MCF 10A (cell line): ENCODE measurements at places on chromosomes 5 and 9.

GRCh38 chr5:61496860-61497259, 164.8 kb downstream of the ZSWIM6 start:
- H3K27me3 ChIP-seq, result no peaks in the 10 kb centered on the region
- H3K4me1 ChIP-seq, result no peaks in the 10 kb centered on the region
- peaks cover 7% of the 10 kb centered on the region for H3K36me3 ChIP-seq
- H3K27ac ChIP-seq, result no peak overlapping the region
- no peak overlapping the region for H3K4me3 ChIP-seq

- H3K36me3 ChIP-seq, result no peaks in the 10 kb centered on the region
- no peak overlapping the region for H3K4me3 ChIP-seq
- H3K4me1 ChIP-seq, result peaks cover 8% of the 10 kb centered on the region
- no peaks in the 10 kb centered on the region for H3K27me3 ChIP-seq
These were observed 93.6 kb upstream of the TLE4 start for GRCh38 chr9:79477955-79478771.

DNA sequence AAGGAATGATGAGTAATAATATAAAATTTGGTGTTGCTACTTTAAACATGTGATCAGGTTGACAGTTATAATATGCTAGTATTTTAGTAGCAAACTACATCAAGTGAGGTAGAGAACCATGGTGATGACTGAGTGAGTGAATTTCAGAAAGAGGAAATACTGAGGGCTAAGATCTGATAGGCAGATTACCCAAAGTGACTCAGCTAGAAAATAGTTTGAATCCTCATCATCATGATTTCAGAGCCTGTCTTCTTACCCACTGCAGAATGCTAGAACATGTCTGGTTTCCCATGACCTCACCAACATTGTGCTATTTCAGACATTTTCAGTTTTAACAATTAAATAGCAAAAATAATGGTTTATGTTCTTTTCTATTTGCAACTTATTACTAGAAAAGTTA, 602.1 kb downstream of the TAF11L14 start:
- no peaks in the 10 kb centered on the region for H3K4me1 ChIP-seq
- no peaks in the 10 kb centered on the region for H3K27me3 ChIP-seq
- peak; percentile 3 for DNase-seq
- H3K36me3 ChIP-seq, result no peaks in the 10 kb centered on the region
- no peak overlapping the region for H3K27ac ChIP-seq

- H3K27me3 ChIP-seq, result no peaks in the 10 kb centered on the region
- peak; percentile 34 for DNase-seq
- H3K4me1 ChIP-seq, result no peaks in the 10 kb centered on the region
These were observed 1435.2 kb upstream of the CDH9 start for GRCh38 chr5:28473531-28474107.

DNA sequence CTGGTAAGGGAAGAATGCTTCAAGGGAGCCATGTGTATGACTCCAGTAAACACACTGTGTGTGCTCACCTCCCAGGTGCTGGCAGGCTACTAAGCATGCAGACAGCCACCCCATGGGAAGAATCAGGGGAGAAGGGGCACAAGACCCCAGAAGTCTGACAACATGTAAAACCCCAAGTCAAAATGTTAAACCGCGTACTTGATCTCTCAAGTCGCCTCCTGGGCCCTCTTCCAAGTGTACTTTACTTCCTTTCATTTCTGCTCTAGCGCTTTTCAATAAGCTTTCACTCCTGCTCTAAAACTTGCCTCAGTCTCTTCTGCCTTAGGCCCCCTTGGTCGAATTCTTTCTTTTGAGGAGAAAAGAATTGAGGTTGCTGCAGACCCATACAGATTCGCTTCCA, 31.3 kb downstream of the DAPK1 start:
- no peak overlapping the region for H3K4me3 ChIP-seq
- H3K36me3 ChIP-seq, result no peaks in the 10 kb centered on the region
- no peak overlapping the region for H3K27ac ChIP-seq
- no peak for DNase-seq

DNA sequence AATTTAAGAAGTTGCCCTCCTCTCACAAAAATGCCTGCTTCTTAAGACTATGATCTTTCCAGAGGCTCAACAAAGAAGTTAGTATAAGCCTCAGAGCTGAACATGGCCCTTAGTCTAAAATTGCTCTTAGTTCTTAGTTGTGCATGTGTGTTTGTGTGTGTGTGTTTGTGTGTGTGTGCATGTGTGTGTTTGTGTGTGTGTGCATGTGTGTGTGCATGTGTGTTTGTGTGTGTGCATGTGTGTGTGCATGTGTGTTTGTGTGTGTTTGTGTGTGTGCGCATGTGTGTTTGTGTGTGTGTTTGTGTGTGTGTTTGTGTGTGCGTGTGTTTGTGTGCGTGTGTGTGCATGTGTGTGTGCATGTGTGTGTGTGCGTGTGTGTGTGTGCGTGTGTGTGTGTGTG, 15.8 kb downstream of the IL31RA start:
- DNase-seq, result no peak
- H3K4me3 ChIP-seq, result no peak overlapping the region
- H3K36me3 ChIP-seq, result peaks cover under 1% of the 10 kb centered on the region
- no peaks in the 10 kb centered on the region for H3K27me3 ChIP-seq
- no peak overlapping the region for H3K27ac ChIP-seq
- H3K4me1 ChIP-seq, result peaks cover 6% of the 10 kb centered on the region

- DNase-seq, result peak; percentile 87
- H3K27me3 ChIP-seq, result no peaks in the 10 kb centered on the region
- H3K4me1 ChIP-seq, result peaks cover 17% of the 10 kb centered on the region
- no peaks in the 10 kb centered on the region for H3K36me3 ChIP-seq
- H3K27ac ChIP-seq, result peak overlapping the region; percentile 70
These were observed 133.2 kb upstream of the PANK3 start for GRCh38 chr5:168712280-168712924.

GRCh38 chr5:87775228-87775627, 362.5 kb upstream of the CCNH start:
- no peak overlapping the region for H3K27ac ChIP-seq
- no peak for DNase-seq
- no peaks in the 10 kb centered on the region for H3K4me1 ChIP-seq
- H3K4me3 ChIP-seq, result no peak overlapping the region

- H3K4me1 ChIP-seq, result no peaks in the 10 kb centered on the region
- no peaks in the 10 kb centered on the region for H3K36me3 ChIP-seq
- no peak overlapping the region for H3K4me3 ChIP-seq
- no peak for DNase-seq
- no peak overlapping the region for H3K27ac ChIP-seq
These were observed 247.5 kb downstream of the CD180 start for GRCh38 chr5:66949066-66949465.

DNA sequence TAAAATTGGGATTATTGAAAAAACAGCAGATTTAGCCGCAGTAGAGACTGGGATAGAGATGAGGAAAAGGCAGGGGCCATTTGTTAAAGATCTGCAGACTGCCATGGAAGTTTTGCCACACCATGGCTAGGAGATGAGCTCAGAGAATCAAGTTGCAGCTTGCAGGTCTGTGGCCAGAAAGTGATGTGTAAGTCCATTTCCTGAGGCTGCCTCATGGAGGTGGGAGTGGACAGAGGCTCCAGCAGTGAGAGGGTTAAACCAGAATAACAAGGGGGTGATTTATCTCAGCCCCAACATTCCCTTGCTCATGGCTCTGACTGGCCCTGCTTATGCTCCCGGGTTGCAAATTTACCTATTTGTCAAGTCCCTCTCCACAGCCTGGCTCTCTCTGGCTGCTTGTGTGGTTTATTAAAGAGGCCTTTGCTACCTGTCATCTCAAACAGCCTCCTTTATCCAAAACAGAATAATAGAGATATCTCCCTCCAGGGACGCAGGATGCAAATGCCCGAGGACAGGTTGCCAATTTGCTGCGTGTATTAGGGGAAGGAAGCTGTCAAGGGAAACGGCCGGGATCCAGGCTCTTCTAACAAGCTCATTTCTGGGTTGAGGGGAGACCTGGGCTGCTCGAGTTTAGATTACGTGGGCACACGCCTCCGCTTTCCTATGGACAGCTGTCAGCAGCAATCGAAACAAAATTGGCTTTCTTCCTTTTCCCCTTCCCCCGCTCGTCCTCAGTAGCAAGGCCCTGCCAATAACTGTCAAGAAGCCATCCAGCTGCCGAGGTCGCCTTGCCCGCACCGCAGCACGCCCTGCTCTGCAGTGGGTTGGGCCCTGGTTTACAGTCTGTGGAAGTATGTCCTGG, 72.8 kb upstream of the PITX1 start:
- H3K4me3 ChIP-seq, result no peak overlapping the region
- H3K27ac ChIP-seq, result peak overlapping the region; percentile 33
- DNase-seq, result peak; percentile 78
- H3K27me3 ChIP-seq, result no peaks in the 10 kb centered on the region
- no peaks in the 10 kb centered on the region for H3K36me3 ChIP-seq
- peaks cover 20% of the 10 kb centered on the region for H3K4me1 ChIP-seq

- no peak overlapping the region for H3K27ac ChIP-seq
- H3K36me3 ChIP-seq, result no peaks in the 10 kb centered on the region
- no peak overlapping the region for H3K4me3 ChIP-seq
- H3K27me3 ChIP-seq, result peaks cover 89% of the 10 kb centered on the region
These were observed 12.5 kb downstream of the WNT8A start for GRCh38 chr5:138096363-138096762.

DNA sequence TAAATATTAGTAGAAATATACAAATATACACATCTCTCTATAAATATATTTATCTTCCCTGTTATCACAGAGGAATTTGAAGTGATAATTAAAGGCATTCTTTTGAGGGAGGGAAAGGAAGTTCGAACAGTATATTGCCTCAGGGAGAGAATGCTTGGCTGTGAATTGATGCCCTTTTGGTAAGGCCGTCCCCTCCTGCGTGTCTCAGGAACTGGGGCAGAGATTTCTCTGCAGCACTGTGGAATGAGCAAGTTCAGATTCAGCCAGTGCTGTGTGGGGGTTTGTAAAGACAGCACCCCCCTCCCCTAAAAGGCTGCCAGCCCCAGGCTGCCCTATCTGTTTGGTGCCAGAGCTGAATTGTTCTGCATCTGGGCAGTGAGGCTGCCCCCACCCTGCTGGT, 42.0 kb downstream of the UBE2QL1 start:
- H3K4me1 ChIP-seq, result no peaks in the 10 kb centered on the region
- no peak overlapping the region for H3K27ac ChIP-seq
- H3K27me3 ChIP-seq, result peaks cover 68% of the 10 kb centered on the region
- no peak for DNase-seq

- no peak overlapping the region for H3K27ac ChIP-seq
- H3K27me3 ChIP-seq, result no peaks in the 10 kb centered on the region
- DNase-seq, result no peak
- peaks cover 72% of the 10 kb centered on the region for H3K36me3 ChIP-seq
- H3K4me3 ChIP-seq, result no peak overlapping the region
These were observed 126.0 kb downstream of the NR3C1 start for GRCh38 chr5:143277536-143277935.

DNA sequence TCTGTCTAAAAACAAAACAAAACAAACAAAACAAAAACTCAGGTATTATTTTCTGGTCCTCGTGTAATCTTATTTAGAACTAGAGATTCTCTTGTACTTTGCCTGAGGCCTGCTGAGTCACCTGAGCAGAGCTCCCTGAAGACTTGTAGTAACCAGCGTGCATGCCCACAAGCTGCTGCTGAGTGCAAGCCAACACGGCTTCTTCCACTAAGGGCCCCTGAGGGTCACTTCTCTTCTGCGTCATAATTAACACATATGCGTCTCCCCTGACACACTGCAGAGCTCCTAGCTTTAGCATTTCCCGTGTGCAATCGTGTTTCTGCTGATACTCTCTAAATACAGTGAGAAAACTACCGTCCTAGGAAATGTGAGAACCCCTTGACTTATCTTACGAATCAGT, 10.9 kb upstream of the NDFIP1 start:
- DNase-seq, result peak; percentile 95
- H3K4me3 ChIP-seq, result peak overlapping the region; percentile 6
- H3K36me3 ChIP-seq, result no peaks in the 10 kb centered on the region
- peaks cover 18% of the 10 kb centered on the region for H3K4me1 ChIP-seq
- H3K27me3 ChIP-seq, result no peaks in the 10 kb centered on the region

- H3K27ac ChIP-seq, result no peak overlapping the region
- H3K4me1 ChIP-seq, result peaks cover 20% of the 10 kb centered on the region
- peaks cover 9% of the 10 kb centered on the region for H3K36me3 ChIP-seq
- H3K27me3 ChIP-seq, result no peaks in the 10 kb centered on the region
- no peak overlapping the region for H3K4me3 ChIP-seq
These were observed 17.4 kb downstream of the TRIM32 start for GRCh38 chr9:116704470-116704869.

DNA sequence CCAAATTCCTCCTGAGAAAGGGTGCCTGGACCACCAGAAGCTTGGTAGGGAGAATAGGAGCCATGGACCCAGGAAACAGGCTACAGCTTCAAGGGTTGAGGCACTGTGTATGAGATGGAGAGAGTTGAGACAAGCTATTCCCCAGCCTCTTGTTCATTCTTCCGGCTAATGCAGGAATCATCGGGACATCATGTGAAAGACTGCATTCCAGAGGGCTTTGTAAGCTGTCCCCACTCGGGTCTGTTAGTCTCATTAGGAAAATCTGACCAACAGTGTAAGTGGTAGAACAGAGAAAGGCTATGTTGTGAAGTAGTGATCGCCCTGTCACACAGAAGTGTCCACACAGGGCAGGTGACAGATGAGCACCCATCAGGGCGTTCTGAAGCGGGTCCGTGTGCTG, 81.4 kb downstream of the GABBR2 start:
- no peaks in the 10 kb centered on the region for H3K36me3 ChIP-seq
- H3K4me1 ChIP-seq, result peaks cover 7% of the 10 kb centered on the region

GRCh38 chr5:171543148-171543815, 123.8 kb downstream of the FGF18 start:
- DNase-seq, result no peak
- no peak overlapping the region for H3K27ac ChIP-seq
- no peaks in the 10 kb centered on the region for H3K27me3 ChIP-seq
- no peaks in the 10 kb centered on the region for H3K36me3 ChIP-seq
- H3K4me3 ChIP-seq, result no peak overlapping the region
